ENCODE measurements at places on chromosomes 1 and 21.

GRCh38 chr21:32702702-32703101 lies 25.1 kb downstream of the SYNJ1 start:
- DNase-seq = no peak
- H3K27me3 ChIP-seq = no peaks in the 10 kb centered on the region
- no peak overlapping the region for H3K27ac ChIP-seq
- no peaks in the 10 kb centered on the region for H3K4me1 ChIP-seq

DNA sequence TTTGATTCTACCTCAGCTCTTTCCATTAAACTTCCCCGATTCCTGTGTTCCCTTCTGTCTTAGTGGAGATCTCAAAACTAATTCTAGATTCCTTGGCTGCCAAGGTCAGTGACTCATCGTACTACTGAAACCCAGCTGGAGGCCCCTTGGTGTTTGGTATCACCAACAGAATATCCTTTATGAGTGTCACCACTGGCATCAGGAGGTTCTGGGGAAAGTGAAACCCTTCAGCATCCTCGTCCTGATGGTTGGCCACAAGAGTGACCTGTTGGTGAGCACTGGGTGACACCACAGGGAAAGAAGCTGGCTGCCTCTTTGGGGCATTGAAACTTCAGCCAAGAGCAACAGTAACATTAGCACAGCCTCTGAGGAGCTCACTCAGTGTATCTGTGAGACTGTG lies 9.6 kb downstream of the RAB42 start:
- H3K36me3 ChIP-seq = peaks cover 34% of the 10 kb centered on the region
- H3K4me1 ChIP-seq = peaks cover 6% of the 10 kb centered on the region
- H3K27me3 ChIP-seq = no peaks in the 10 kb centered on the region
- peak overlapping the region; percentile 53 for H3K27ac ChIP-seq
- DNase-seq = no peak

DNA sequence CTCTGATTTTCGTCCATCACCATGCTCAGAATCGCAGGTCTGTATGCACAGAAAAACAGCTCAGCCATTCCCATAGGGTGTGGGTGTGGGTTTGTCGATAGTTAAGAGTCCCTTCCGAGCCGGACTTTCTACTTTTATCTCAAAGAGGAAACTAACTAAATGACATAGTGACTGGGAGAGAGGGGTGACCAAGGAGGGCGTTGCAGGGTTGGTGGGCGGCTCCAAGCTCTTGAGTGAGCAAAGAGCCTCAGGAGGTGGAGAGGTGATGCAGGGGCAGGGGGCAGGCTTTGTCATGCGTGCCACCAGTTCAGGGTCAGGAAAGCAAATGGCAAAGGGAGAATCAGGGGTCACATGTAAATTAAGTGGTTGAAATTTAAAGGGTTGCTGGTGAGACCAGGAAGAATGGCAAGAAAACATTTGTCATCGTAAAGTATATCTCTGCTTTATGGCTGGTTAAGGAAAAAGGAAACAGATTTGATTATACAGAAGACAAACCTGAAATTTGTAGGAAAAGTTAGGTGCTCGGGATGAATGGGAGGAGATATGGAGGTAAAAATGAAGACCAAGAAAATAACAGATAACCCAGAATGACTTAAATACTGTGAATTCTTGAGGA lies 249.0 kb downstream of the SETD4 start:
- H3K4me3 ChIP-seq = no peak overlapping the region
- no peak for DNase-seq
- H3K27me3 ChIP-seq = no peaks in the 10 kb centered on the region
- H3K4me1 ChIP-seq = no peaks in the 10 kb centered on the region
- no peaks in the 10 kb centered on the region for H3K36me3 ChIP-seq
- no peak overlapping the region for H3K27ac ChIP-seq

DNA sequence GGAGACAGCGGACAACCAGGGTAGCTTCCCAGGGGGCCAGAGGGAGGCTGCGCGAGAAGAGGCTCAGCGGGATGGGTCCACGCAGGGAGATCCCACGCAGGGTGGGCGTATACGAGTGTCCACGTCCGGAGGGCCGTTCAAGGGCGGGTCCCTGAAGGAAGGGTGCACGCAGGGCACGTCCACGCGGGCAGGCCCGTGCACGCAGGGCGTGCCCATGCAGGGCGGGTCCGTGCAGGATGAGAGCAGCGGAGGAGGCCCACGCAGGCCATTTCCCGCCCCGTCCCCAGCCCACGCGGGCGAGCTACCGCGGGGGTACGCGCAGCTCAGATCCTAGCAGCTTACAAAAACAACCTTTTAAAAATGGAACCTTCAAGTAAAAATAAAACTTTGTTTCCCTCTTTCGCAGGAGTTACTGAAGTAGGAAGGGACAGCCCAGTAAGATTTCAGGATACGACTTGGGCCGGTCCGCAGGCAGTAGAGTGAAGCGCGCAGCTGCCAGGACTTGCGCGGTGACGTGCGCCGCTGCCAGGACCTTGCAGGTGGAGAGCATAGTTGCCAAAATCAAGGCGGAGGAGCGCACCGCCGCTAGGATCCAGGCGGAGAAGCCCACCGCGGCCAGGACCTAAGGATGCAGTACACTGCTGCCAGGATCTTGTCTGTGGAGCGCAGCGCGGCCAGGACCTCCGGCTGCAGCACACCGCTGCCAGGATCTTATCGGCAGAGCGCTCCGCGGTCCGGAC lies 416 bp upstream of the RNF187 start:
- peaks cover 5% of the 10 kb centered on the region for H3K36me3 ChIP-seq
- H3K27me3 ChIP-seq = no peaks in the 10 kb centered on the region
- peak overlapping the region; percentile 100 for H3K27ac ChIP-seq
- H3K4me3 ChIP-seq = peak overlapping the region; percentile 97

- peak; percentile 9 for DNase-seq
- no peaks in the 10 kb centered on the region for H3K36me3 ChIP-seq
- H3K4me3 ChIP-seq = no peak overlapping the region
Observed at GRCh38 chr1:203439131-203439730, 36.4 kb upstream of the PRELP start.

GRCh38 chr1:204723131-204723787 lies 37.7 kb upstream of the LRRN2 start:
- no peak overlapping the region for H3K27ac ChIP-seq
- H3K27me3 ChIP-seq = no peaks in the 10 kb centered on the region
- no peak overlapping the region for H3K4me3 ChIP-seq

- H3K27me3 ChIP-seq = no peaks in the 10 kb centered on the region
- H3K4me1 ChIP-seq = no peaks in the 10 kb centered on the region
- no peak overlapping the region for H3K4me3 ChIP-seq
- no peak overlapping the region for H3K27ac ChIP-seq
Observed at GRCh38 chr1:41249319-41249718, 7.2 kb upstream of the SCMH1 start.

DNA sequence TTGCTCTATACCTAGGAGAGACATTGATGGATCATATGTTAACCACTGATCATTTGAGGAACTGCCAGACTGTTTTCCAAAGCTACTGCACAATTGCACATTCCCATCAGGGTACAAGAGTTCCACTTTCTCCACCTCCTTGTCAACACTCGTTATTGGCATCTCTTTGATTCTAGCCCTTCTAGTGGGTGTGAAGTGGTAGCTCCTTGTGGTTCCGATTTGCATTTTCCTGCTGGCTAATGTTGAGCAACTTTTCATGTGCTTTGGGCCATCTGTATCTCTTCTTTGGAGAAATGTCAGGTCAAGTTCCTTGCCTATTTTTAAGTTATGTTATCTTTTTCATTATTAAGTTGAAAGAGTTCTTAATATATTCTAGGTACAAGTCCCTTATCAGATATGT lies 90.1 kb downstream of the DMRTB1 start:
- H3K27ac ChIP-seq = no peak overlapping the region
- no peaks in the 10 kb centered on the region for H3K36me3 ChIP-seq
- H3K27me3 ChIP-seq = no peaks in the 10 kb centered on the region
- peak; percentile 9 for DNase-seq

DNA sequence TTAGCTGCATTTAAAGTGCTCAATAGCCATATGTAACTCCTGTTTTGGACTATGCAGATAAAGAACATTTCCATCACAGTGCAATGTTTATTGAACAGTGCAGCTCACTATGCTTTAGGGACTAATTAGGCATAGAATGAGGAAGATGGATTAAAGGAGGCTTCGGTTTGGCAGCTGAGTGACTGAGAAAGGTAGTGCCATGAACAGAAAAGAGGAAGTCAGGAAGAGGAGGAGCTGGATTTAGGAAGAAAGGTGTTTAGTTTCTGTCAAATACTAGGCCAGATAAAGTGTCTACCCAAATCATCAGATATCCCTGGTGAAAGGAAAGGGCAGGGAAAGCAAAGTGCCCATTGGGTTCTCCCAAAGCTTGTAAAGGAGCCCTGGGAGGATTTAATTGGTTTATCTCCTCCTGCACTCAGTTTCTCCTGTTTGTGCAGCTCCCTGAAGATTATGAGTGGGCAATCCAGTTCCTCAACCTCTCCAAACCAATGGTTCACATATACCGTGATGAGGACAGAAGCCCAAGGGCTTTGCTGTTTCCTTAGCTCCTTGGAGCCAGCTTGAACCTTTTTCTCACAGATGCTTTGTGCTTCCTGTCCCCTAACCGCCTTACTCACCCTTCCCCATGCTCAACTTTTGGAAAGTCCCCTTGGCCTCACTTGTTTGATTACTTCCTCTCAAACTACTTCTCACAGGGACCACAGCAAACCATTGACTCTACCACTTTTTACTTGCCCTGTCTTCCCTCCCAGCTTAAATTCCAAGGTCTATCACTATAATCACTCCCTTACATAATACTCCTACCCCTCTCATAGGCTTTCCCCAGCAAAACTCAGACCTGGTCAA lies 3.5 kb upstream of the RAP1A start:
- H3K27ac ChIP-seq = no peak overlapping the region
- no peaks in the 10 kb centered on the region for H3K27me3 ChIP-seq
- no peak overlapping the region for H3K4me3 ChIP-seq
- peaks cover 4% of the 10 kb centered on the region for H3K4me1 ChIP-seq
- DNase-seq = no peak
- no peaks in the 10 kb centered on the region for H3K36me3 ChIP-seq

GRCh38 chr1:65319141-65319540 lies 9.8 kb downstream of the DNAJC6 start:
- no peaks in the 10 kb centered on the region for H3K27me3 ChIP-seq
- H3K36me3 ChIP-seq = no peaks in the 10 kb centered on the region
- no peak for DNase-seq
- H3K27ac ChIP-seq = no peak overlapping the region
- H3K4me1 ChIP-seq = no peaks in the 10 kb centered on the region
- no peak overlapping the region for H3K4me3 ChIP-seq

DNA sequence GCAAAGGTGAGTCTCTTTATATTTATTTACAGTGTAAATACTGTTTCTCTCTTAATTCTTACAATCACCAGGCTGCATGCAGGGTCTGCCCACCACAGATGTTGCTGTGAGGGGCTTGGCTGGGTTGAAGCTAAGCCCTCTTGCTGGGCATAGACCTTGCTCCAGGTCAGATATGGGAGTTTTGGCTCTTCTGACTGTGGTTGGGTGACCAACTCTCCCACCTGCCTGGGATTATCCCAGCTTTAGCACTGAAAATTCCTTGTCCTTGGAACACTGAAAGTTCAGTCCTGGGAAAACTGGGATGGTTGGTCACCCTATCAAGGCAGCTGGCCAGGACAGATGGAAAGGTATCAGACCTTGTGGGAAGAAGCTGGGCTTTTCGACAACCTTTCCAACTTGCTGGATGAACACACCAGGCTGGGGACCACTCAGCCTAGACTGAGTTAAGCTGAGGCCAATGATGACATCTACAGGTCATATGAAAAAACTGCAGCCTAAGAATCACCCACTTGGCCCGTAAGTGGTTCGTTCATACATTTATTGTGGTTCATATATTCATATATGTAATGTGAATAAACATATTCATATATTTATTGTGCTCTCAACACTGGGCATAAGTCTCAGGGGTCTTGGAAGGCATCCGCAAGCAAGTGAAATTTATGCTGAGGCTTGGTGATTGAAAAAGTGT lies 26.6 kb upstream of the HPDL start:
- H3K27ac ChIP-seq = no peak overlapping the region
- peak; percentile 49 for DNase-seq
- H3K27me3 ChIP-seq = no peaks in the 10 kb centered on the region
- no peak overlapping the region for H3K4me3 ChIP-seq

GRCh38 chr1:17816511-17816910 lies 61.4 kb downstream of the ACTL8 start:
- H3K36me3 ChIP-seq = no peaks in the 10 kb centered on the region
- no peaks in the 10 kb centered on the region for H3K4me1 ChIP-seq
- no peak overlapping the region for H3K27ac ChIP-seq
- no peak overlapping the region for H3K4me3 ChIP-seq
- DNase-seq = no peak

DNA sequence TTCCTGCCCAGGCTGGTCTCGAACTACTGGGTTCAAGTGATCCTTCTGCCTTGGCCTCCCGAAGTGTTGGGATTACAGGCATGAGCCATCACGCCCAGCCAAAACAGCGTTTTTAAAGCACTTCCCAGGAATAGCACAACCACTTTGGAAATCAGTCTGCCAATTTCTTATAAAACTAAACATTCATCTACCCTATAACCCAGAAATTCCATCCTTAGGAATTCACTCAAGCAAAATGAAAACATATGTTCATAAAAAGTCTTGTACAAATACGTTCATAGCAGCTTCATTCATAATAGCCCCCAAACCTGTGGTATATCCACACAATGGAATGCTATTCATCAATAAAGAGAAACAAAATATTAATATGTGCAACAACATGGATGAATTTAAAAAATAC lies 36.1 kb downstream of the PHC2 start:
- no peaks in the 10 kb centered on the region for H3K36me3 ChIP-seq
- no peak overlapping the region for H3K27ac ChIP-seq
- no peak for DNase-seq
- no peak overlapping the region for H3K4me3 ChIP-seq
- no peaks in the 10 kb centered on the region for H3K4me1 ChIP-seq

- H3K27ac ChIP-seq = no peak overlapping the region
- H3K4me1 ChIP-seq = no peaks in the 10 kb centered on the region
- H3K27me3 ChIP-seq = no peaks in the 10 kb centered on the region
- DNase-seq = no peak
Observed at GRCh38 chr1:56326056-56326455, 253.3 kb downstream of the PLPP3 start.

- H3K27ac ChIP-seq = no peak overlapping the region
- H3K27me3 ChIP-seq = no peaks in the 10 kb centered on the region
- no peaks in the 10 kb centered on the region for H3K36me3 ChIP-seq
- H3K4me3 ChIP-seq = no peak overlapping the region
- DNase-seq = no peak
Observed at GRCh38 chr1:236320671-236321070, 38.9 kb upstream of the ERO1B start.

- no peak for DNase-seq
- no peaks in the 10 kb centered on the region for H3K27me3 ChIP-seq
- H3K36me3 ChIP-seq = no peaks in the 10 kb centered on the region
- no peak overlapping the region for H3K27ac ChIP-seq
- no peaks in the 10 kb centered on the region for H3K4me1 ChIP-seq
Observed at GRCh38 chr1:82722608-82723007, 921.9 kb downstream of the ADGRL2 start.

- no peak overlapping the region for H3K27ac ChIP-seq
- no peaks in the 10 kb centered on the region for H3K4me1 ChIP-seq
- peaks cover 27% of the 10 kb centered on the region for H3K36me3 ChIP-seq
- DNase-seq = no peak
- H3K27me3 ChIP-seq = no peaks in the 10 kb centered on the region
Observed at GRCh38 chr1:182575540-182576149, 13.4 kb downstream of the RNASEL start.

Measured in ascending aorta (tissue), 2 donors.